ENCODE measurements at places on chromosomes 1 and 21.

DNA sequence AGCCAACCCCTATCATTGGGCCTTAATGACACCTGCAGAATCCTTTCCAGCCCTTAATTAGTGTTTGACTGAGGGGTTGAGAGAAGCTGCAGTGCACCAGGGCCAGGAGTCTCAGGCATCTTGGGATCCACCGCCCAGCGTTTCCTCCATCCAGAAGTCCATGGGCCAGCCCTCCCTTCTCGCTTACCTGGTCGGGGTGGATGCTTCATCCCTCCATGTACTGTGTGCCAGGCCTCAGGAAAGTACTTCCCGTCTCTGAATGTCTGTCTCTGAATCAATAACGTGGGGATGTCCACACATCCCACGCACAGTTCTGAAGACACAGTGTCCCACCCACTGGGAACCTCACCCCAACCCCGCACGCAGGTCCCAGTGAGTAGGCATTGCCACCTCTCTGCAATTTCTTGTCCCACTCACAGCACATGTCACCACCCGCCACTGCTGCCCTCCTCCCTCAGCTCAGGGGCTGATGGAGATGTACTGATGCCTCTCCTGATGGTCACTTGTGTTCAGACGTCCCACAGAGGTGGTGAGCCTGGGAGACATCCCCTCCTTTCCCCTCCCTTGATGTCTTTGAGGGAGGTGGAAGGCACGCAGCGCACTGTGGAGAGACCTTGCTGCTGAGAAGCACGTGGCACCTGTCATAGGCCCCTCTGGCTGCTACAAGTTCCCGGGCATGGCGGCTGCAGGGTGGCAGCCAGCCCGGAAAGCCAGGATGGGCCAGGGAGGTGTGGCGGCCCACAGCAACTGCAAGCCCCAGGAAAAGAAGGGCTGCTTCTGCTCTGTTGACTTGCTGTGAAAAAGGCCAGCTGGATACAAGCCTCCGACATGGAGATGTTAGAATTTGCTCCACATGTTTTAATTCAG, 29.4 kb upstream of the PRSS38 start:
- no peak for DNase-seq

GRCh38 chr1:2240270-2241156, 12.4 kb downstream of the SKI start:
- peak; percentile 57 for DNase-seq

- DNase-seq = no peak
Measured at GRCh38 chr21:42614811-42615351, 38.5 kb upstream of the PDE9A start.

GRCh38 chr1:40930174-40930964, 49.1 kb upstream of the CTPS1 start:
- no peak for DNase-seq

DNA sequence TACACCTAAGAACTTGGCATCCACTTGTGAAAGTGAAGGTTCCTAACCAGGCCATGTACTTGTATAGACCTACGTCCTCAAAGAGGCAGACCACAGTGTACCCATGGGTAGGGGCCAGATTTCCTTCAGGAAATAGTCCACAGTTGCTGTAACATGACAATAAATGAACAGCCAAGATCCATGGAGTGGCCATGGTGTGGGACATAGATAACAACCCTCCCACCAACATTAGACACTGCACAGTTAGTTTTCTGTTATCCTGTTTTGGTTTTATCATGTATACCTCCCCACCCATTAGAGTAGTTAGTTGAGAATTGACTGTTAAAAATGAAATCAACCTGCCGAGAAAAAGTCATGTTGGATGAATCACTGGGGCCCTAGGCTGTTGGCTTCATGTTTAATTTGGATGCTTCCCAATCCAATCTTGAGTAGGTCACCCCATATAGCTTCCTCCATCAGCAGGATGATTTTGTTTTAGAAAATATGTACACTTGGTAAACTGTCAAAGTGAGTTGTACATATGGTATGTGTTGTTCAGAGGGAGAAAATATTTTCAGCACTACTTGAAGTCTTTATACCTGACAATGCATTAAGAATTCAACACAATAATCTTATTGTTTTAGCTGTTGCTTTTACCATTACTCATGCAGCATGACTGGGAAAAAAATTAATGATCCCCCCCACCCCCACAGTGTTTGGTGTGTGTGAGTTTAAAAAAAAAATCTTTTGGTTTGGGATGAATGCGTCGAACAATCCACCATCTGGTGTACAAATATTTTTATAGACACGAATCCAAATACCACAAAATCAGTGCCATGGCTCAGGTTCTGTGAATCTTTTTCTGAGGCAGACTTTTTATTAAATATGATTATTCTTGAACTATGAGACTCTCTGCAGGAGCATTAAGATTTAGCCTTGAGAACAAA, 88.3 kb upstream of the ARHGAP29 start:
- no peak for DNase-seq

GRCh38 chr1:7940745-7941436, at the start of gene TNFRSF9:
TSS of gene TNFRSF9 (minus strand) at chr1:7940839. CDS start at chr1:7939994, 845 bp downstream.
- no peak for DNase-seq

DNA sequence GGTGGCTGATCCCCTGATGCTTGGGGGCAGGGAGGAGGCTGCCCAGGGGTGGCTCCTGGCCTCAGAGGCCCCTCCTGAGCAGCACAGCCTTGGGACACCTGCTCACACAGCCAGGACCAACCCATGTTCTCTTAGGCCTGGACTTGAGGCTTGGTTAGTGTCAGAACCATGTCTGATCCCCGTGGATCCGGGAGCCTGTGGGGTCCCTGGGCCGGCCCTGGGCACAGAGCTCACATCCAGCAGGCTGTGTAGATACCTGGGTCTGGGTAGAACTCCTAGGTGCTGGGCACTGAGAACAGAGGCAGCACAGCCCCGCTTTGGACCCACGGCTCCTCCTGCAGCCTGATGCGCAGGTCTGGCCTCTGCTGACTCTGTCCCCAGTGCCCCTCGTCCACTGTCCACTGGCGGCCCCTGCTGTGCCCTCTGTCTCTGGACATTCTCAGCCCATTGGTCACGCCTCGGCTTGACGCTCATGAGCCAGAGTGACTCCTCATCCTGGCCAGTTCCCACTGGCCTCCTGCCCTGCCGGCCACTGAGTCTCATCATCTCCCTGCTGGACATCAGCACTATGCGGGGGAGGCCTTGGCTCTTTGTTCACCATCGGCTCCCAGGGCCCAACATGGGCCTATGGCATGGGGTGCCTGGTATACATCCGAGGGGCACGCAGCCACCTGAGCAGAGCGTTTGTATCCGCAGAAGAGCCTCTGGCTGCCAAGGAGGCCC, 70.2 kb downstream of the TRIM11 start:
- no peak for DNase-seq

GRCh38 chr1:42979036-42979430, 20.4 kb upstream of the SLC2A1 start:
- no peak for DNase-seq
